KG1 (cell line): ENCODE measurements at places on chromosomes 2 and 18.

GRCh38 chr2:191255271-191255670, 10.1 kb downstream of the MYO1B start:
- DNase-seq, result no peak

DNA sequence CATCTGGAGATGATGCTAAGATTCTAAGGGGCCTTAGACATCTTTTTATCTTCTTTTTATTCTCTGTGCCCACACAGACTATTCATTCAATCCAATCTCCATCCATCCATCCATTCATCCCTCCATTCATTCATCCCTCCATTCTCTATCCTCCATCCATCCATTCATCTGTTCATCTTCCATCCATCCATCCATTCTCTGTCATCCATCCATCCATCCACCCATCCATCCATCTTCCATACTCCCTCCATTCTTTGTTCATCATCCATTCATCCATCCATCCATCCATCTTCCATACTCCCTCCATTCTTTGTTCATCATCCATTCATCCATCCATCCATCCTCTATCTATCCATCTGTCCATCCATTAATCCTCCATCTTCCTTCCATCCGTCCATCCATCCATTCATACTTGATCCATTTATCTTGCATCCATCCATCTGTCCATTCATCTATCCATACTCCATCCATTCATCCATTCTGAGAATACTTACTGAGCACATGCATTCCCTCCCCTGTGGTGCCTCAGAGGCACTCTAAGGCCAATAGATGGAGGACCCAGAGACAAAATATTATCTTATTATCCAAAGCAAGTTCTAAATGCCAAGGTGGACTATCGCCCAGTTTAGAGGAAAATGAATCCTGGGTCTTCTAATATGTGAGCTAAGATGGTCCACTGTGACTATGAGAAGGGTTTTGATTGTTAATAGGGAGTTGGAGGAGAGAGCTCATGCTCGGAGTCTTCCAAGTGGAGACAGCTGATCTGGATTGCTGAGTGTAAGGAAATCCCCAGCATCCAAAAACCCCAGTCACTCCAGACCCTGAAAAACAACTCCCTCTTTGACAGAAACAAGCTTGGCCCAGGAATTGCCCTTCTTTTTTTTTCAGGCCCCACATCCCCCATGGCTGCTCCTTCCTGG, 152.6 kb upstream of the MYCN start:
- DNase-seq, result no peak

GRCh38 chr2:185473838-185474237, 264.8 kb upstream of the FSIP2 start:
- DNase-seq, result no peak

- peak; percentile 19 for DNase-seq
Measured at GRCh38 chr18:76620321-76621170, 125.5 kb upstream of the ZNF516 start.

DNA sequence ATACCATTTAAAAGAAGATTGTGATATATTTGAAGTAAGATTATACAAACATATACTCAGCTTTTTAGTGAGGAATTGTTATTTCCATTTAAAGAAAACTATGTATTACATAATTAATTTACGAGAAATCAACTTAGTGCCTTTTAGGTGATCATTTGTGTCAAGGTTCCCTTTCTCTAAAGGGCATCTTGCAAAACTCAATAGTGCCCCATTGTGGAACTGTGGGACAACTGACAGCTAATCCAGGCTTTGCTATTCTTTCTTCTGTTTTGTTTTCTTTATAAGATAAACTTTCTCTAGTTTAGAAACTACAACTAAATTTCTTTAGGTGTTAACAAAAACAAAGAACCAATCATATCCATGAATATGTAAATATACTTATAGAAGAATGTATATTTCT, 24.3 kb upstream of the VIT start:
- DNase-seq, result peak; percentile 16

DNA sequence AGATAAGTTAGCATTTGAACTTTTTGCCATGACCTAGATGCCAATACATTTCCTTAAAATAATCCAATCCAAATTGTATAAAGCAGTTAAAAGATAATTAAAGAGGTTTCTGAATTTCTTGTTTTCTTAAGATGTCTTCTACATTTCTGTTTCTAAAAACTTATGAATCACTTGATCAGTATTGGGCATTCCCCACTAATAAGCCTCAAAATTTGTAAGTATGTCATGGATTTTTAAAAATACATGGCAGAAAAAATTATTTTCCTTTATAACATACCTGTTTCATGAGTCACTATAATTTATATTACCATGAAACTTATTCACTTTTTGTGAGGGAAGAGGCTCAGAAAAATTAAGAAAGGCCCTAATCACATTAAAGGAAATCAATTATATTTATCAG, 90.3 kb upstream of the TFPI start:
- no peak for DNase-seq

GRCh38 chr2:33111002-33111446, 164.3 kb downstream of the LTBP1 start:
- DNase-seq, result no peak

- no peak for DNase-seq
Measured at GRCh38 chr2:85672456-85672855, 4.5 kb upstream of the SFTPB start.
